ENCODE measurements at places on chromosomes 4 and X.
A peak's percentile ranks its signal among the peaks of the same experiment; 100 is the strongest.

DNA sequence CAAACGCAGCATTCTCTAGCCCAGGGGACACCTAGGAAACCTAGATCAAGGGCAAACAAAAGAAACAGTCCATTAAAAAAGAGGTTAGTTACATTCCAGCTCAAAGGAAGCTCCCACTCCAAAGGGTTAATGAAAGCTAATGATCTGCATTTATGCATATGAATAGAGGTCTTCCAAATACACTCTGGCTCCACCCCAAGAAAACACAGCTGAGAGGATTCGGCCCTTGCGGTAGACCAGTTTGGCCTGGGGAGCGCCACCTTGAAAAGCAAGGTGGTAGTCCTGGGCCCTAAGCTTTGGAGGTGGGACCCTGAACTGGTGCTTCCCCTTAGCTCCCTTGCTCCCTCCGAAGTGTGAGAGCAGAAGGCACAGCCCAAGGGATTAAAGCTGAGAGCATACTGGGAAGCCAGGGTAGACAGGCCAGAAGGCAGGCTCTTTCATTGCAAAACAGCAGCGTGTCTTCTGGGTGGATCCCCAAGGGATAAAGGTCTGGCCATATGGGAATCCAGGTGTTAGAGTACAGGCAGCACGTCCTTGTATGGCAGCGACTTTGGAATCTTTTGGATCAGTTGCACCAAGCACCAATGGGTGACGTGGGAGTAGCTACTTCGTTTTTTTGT is 3.7 kb downstream of the GABRQ start:
- no peak for DNase-seq

- no peak for DNase-seq
These were observed 226.7 kb upstream of the SFRP2 start for GRCh38 chr4:154015578-154015977.

GRCh38 chr4:1748465-1748995 is 27.2 kb downstream of the TACC3 start:
- DNase-seq: peak; percentile 90

DNA sequence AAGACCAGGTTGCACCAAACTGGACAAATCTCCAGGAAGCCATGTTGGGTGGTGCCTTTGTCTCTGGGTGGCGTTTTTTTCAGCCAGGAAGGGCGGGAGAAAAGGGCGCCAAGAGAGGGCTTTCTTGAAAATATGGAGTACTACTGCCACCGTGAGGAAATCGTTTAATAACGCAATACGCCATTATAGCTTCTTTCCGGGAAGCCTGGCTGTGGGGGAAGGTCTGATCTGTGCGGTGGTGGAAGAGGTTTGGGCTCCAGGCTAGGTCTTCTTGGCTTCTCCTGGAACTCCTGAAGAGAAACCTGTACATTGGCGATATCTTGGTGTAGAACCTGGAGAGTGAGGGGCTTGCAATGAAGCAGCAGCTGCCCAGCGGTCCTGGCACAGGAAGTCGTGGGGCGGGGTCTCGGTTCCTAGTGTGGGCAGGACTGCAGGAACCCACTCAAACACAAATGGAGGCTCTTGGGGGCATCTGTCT is 202.7 kb downstream of the OR13H1 start:
- no peak for DNase-seq

GRCh38 chr4:1219566-1219950 is 29.4 kb downstream of the CTBP1 start:
- no peak for DNase-seq

DNA sequence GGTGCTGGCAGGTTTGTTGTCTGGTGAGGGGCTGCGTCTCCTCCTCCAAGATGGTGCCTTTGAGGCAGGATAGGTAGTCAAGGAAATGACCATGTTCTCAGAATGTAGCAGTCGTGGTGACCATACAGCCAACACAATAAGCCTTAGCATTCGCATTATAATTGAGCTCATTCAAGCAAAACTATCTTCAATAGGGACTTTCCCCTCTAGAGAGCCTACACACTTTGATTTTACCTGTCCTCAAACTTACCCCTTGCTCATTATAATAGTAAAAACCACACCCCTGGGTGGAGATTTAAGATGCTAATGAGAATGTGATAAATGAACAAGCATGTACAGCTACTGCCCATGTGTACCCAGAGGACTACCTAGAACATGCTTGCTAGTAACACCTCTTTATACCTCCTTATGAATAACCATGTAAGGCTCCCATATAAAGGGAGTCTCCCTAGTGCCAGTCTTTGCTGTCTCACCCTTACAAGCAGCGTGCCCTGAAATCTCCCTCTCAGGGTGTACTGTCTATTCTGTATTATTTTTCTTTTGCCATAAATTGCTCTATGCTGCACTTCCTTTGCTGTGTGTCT is 48.2 kb downstream of the FGFBP1 start:
- DNase-seq: no peak

DNA sequence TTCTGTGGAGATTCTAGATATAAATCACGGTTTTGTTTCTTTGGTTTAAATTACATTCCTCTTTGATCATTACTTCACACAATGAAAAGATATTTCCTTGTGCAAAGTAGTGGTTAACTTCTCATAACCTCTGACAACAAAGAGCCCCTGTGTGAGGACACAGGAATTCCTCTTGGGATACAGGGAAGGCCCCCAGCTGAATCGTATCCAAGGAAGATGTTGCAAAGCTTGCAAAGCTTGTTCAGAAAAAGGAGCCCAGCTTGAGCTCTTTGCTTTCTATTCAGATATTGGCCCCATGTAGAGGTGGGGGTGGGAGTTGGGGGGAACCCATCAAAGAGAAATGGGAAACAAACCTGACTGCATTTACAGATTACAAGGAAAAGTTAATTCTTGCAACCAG is 145.7 kb downstream of the RELL1 start:
- no peak for DNase-seq

- DNase-seq: no peak
These were observed 83.1 kb upstream of the MSX1 start for GRCh38 chr4:4776335-4776734.

All from activated CD8-positive, alpha-beta memory T cell treated with anti-CD3 and anti-CD28 coated beads, Interleukin-2, amount 10 ng/mL, durations not matched to agents 7 days and 5 days (primary cell).